ENCODE measurements at places on chromosomes 2 and 18.

GRCh38 chr2:45743531-45744396 lies 92.3 kb downstream of the PRKCE start:
- no peak for DNase-seq

- DNase-seq = no peak
Measured at GRCh38 chr2:232633413-232634205, at the start of gene EFHD1. TSS of gene EFHD1 (plus strand) at chr2:232633604. CDS start at chr2:232633705, 101 bp downstream.

DNA sequence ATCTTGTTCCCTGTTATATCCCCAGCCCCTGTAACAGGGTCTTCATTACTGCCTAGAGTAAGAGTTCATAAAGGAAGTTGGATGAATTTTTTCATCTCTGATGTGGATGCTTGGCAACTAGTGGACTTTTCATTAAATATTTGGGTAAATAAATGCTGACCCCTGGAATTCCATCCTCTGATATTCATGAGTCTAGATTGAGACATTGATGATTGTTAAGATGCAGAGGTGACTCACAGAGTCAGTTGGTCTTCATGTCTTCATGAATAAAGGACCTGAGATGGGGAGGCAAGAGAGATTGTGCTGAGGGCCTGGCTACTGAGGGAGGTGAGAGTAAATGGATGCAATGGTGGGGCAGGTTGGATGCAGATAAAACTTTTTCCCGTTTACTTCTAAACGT lies 132.7 kb upstream of the NT5C1B start:
- DNase-seq = no peak

DNA sequence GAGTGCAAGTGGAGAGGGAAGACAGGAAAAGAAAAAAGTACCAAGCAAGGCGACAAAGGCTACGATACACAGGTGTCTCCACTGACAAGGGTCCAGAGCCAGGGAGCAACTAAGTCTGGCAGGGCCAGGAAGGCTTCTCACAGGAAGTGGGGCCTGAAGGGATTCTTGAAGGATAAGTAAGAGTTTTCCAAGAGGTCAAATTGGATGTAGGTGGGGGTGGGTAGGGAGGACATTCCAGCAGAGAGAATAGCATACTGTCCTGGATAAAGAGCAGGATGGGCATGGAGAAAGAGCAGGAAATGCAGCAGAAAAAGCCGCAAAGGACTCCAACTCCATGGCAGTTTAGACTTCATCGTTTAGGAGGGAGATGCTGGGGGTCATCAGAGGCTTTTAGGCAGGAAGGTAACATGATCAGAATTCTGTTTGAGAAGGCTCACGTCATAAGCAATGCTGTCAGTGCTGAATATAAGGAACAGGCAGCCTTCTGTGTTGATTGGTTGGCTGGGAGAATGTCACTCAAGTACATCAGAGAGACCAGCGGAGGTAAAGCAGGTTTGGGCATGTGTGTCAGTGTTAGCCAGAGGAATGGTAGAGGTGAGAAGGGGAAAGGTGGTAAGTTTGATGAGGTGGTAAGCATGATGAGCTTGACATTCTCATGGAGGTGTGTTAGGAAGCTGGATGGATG lies 35.1 kb downstream of the ARHGAP25 start:
- DNase-seq = no peak

- DNase-seq = no peak
Measured at GRCh38 chr2:149885946-149886345, 298.4 kb upstream of the MMADHC start.

DNA sequence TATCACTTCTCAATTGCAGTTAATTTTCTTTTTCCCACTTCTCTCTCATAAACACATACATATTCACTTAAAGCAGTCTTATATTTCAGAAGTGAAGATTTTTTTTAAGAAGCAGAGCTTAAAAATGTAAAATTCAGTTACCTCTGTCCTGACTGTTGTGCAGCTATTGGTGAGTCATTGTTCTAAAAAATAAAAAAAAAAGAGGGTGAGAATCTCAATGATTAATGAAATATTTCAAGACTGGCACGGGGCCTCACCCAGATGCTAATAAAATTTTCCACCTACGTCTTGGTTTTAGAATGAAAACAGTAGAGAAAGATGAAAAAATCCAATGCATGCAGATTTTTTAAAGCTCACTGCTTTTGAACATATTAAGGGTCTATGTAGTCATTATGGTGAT lies 67.7 kb downstream of the RDH14 start:
- no peak for DNase-seq

DNA sequence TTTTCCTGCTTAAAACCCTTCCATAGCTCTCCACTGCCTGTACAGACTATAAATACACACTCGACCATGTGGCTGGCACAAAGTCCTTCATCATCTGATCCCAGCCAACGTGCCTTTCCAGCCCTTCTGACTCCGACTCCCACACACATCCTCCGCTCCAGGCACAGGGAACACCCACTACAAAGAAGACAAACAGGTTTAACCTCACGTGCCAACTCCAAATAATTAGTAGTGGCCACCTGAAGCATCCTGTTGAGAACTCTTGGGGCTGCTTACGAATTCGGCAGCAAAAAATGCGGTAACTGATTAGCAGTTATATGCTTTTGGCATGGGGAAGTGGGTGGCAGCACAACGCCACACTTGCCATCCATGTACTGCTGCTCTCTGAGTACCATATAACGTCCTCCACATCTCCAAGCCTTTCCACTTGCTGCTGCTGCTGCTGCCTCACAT lies 12.1 kb downstream of the SPIRE1 start:
- DNase-seq = no peak

DNA sequence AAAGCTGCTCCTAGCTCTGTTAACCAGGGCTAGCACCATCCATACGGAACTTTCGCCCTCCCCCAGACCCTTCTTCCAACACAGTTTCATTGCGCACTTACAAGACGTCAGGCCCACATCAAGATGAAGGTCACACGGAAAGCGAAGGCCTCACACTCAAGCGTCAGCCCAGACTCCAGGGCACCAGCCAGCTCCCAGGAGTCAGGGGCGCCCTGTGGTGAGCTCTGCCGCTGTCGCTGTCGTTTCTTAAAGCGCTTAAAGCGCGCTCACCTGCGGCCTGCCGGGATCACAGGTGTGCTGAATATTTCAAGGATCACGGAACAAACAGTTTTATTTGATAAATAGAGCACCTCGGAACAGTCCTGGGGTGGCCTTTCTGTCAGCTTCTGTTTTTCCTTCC lies 163.1 kb downstream of the CDH20 start:
- no peak for DNase-seq

- no peak for DNase-seq
Measured at GRCh38 chr18:10035281-10035991, 121.6 kb downstream of the VAPA start.

Measured in GOT3 (cell line).